Fibroblast of skin of right quadriceps (primary cell): ENCODE measurements at places on chromosomes 5 and 9.

- no peak for DNase-seq
Measured at GRCh38 chr5:98775246-98776065, 2.0 kb downstream of the RGMB start.

DNA sequence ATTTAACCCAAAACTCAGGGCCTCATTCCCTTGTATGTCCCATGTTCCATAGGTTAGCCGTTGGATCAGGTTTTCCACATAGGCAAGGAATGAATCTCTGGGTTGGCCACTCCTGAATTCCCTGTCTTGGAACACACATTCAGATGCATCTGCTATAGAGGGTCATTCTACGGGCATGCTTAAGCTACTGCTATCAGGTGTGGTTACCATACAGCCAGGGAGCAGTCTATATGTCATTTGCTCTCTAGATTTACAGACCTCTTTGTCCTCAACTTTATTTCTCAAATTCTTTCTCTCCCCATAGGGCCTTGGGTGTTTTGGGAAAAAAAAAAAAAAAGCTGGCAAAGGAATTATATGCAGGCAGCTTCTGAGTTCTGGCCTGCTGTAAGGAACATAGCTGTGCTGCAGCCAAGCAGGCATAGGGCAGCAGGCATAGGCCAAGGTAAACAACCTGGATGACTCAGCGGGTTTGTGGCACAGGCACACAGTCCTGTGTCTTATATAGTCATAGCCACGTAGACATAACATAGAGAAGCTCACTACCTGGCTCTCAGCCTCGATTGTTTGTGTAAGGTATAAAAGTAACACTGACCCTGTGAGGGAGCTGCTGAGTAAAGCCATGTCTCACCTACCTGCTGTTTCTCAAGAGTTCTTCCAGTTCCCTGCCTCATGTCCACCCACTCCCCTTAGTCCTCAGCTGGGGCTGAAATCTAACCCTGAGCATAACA, 141.5 kb downstream of the OSTF1 start:
- DNase-seq, result no peak

- DNase-seq, result no peak
Measured at GRCh38 chr9:120152295-120152694, 427.7 kb downstream of the CDK5RAP2 start.

GRCh38 chr5:168227001-168227400, 64.4 kb upstream of the WWC1 start:
- no peak for DNase-seq

- peak; percentile 94 for DNase-seq
Measured at GRCh38 chr9:80873861-80874260, 815.5 kb downstream of the TLE1 start.
